T-helper 17 cell (primary cell): ENCODE measurements at places on chromosomes 5 and 9. TPM values are rescaled to one million over a fixed set of nuclear protein-coding genes. Genes with fewer than 3 reads are reported as not detected.
A peak's percentile ranks its signal among the peaks of the same experiment; 100 is the strongest.

SLC44A1 gene
- 11.8 TPM for total RNA-seq

GRCh38 chr5:1647580-1647979, 123.8 kb upstream of the LPCAT1 start:
- no peak overlapping the region for H3K4me3 ChIP-seq
- peaks cover 56% of the 10 kb centered on the region for H3K27me3 ChIP-seq
- H3K4me1 ChIP-seq, result peaks cover 5% of the 10 kb centered on the region
- no peak for DNase-seq

GRCh38 chr9:94916956-94917355, 190.5 kb downstream of the AOPEP start:
- no peak for DNase-seq
- no peaks in the 10 kb centered on the region for H3K27me3 ChIP-seq
- H3K27ac ChIP-seq, result no peak overlapping the region
- no peak overlapping the region for H3K4me3 ChIP-seq
- peaks cover 13% of the 10 kb centered on the region for H3K4me1 ChIP-seq

DNA sequence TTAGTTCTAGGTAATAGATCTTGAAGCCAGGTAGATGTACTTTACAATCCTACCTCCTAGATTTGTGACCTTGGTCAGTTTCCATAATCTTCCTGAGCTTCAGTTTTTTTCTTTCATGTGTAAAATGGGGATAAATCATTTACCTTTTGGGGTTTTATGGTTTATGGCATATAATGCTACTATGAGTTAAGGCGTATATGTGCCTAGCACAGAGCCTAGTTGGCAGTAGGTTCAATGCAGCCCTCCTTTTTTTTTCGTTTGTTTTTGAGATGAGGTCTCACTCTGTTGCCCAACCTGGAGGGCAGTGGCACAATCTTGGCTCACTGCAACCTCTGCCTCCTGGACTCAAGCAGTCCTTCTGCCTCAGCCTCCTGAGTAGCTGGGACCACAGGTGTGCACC, 28.8 kb downstream of the EGFLAM start:
- H3K27me3 ChIP-seq, result peaks cover 5% of the 10 kb centered on the region
- DNase-seq, result no peak
- no peak overlapping the region for H3K4me3 ChIP-seq

DNA sequence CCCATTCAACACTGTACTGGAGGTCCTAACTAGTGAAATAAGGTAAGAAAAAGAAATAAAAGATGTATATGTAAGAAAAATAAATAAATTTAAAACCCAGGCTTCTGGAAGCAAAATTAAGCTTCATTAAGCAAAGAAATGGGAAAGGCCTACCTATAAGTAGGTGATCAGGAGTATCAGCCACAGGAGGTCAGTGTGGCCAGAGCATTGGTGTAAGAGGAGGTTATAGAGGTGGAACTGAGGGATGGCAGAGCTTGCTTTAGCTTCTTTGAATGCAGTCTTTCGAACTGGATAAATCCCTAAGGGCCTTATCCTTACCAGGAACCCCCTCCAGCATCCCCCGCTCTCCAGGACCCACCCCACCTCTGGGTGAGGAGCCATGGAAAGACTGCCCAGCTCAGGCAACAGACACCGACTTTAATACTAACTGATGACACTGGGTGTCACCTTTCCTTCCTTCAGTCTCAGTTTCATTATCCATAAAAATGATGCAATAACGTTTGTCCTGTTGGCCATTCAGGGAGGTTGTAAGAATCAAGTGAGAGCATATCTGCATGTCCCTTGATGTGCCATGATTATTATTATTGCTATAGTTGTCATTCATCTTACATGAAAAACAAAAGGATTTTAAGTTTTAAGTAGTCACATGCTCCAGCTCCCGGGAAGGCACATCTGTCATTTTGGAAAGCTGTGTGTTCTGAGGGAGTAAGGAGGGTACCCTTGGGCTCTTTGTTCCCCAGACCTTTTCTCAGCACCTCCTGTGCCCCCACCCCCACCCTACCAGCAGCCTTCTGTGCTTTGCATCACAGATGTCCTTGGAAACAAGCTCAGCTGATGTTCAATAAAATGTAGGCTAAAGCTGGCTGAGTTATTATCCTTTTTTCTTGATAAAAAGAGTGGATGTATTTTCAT, 50.8 kb upstream of the CTNNA1 start:
- H3K27me3 ChIP-seq, result peaks cover 82% of the 10 kb centered on the region
- no peak overlapping the region for H3K27ac ChIP-seq
- H3K4me3 ChIP-seq, result no peak overlapping the region
- no peak for DNase-seq

ARSI gene
- total RNA-seq, result not detected

DNA sequence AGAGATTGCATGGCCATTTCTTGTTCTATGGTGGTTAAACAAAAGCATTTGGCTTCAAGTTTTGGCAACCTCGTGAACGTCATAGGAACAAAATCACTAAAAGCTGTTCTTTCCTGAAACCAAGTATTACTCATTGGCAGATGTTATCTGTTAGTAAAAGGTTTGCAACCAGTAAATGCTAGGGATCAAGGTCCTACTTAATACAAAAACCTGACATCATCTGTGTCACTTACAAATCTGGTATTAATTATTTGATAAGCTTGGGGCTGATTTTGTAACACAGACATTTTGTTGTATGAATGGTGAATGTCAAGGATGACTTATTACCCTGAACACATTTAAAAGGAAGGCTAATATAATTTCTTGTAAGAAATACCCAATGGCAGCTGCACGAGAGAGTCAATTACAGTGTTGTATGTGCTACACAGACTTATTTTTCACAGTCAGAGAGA, 486.4 kb upstream of the ZNF608 start:
- H3K27me3 ChIP-seq, result no peaks in the 10 kb centered on the region
- no peak for DNase-seq
- H3K36me3 ChIP-seq, result no peaks in the 10 kb centered on the region
- no peak overlapping the region for H3K4me3 ChIP-seq

LCNL1 gene
- 2.9 TPM for total RNA-seq

DNA sequence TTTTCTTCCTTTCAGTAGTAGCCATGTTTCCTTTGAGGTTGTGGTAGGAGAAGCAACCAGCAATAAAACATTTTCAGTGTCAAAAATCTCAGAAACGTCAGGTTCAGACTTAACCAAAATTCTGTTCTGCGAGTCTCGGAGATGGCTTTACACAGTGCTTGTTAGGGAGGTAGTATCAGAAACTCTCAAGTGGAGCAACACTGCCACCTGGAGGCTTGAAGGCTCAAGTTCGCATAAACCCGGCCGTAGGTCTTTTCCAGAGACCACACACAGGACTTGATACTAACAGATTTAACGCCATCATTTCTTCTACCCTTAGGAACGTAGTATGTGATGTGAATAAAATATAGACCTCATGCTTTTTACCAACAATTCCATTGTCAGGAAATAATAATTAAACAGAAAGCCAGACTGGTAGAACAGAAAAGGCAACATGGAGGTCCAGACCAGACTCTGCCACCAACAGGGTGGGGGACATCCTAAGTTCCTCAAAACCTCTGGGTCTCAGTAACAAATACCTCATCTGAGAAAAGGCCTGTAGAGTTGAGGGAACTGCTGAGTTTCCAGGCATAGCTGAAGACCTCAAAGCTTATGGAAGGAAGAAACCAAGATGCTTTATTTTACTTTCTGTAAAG, 8.5 kb downstream of the PTGER4 start:
- peak; percentile 62 for DNase-seq
- peaks cover 58% of the 10 kb centered on the region for H3K4me1 ChIP-seq
- no peaks in the 10 kb centered on the region for H3K27me3 ChIP-seq
- H3K36me3 ChIP-seq, result peaks cover 7% of the 10 kb centered on the region
- H3K27ac ChIP-seq, result peak overlapping the region; percentile 98
- H3K4me3 ChIP-seq, result peak overlapping the region; percentile 88

GRCh38 chr9:100285080-100285479, 67.7 kb downstream of the TEX10 start:
- no peak overlapping the region for H3K27ac ChIP-seq
- H3K4me1 ChIP-seq, result no peaks in the 10 kb centered on the region
- H3K27me3 ChIP-seq, result no peaks in the 10 kb centered on the region
- peaks cover 18% of the 10 kb centered on the region for H3K36me3 ChIP-seq
- DNase-seq, result no peak

GLIPR2 gene
- 32.5 TPM for total RNA-seq

PCDHGA12 gene
- total RNA-seq, result not detected

NAIF1 gene
- 11.6 TPM for total RNA-seq

- H3K36me3 ChIP-seq, result no peaks in the 10 kb centered on the region
- no peak overlapping the region for H3K4me3 ChIP-seq
- no peak overlapping the region for H3K27ac ChIP-seq
- no peaks in the 10 kb centered on the region for H3K27me3 ChIP-seq
- DNase-seq, result no peak
Observed at GRCh38 chr5:153067869-153068268, 422.6 kb upstream of the GRIA1 start.

DNA sequence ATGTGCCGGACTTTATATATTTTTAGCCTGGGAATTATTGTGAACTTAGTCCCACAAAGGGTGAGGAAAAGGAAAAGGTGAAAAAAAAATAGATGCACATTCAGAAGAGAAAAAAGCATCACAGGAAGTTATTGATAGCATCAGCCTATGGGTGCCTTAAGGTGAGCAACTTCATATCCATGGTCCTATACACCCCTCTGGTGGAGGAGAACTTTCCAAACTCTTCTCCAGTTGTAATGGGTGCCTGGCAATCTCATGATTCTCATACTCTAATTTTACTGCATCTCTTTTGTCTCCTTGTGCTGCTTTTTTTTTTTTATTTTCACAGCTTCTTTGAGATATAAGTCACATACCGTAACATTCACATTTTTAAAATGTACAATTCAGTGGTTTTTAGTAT, 107.4 kb downstream of the JAKMIP2 start:
- no peaks in the 10 kb centered on the region for H3K27me3 ChIP-seq
- no peak overlapping the region for H3K4me3 ChIP-seq
- DNase-seq, result no peak

NPR3 gene
- total RNA-seq, result 0.05 TPM

DNA sequence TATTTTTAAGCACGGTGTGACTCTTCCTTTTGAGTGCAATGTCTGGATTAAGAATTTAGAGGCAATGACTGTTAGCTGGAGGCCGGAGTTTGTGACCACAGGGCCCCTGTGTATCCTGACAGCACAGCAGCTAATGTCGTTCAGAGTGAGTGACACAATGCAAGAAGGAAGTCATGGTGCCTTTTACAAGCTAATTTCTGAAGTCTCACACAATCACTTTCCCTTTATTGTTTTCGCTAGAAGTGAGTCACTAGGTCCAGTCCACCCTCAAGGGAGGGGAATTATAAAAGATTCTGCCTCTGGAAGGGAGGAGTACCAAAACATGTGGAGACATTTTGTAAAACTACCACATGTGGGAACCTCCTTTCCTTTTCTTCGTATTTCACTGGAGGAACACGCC, 185.5 kb upstream of the FGF10 start:
- no peak overlapping the region for H3K4me3 ChIP-seq
- no peak overlapping the region for H3K27ac ChIP-seq
- no peaks in the 10 kb centered on the region for H3K27me3 ChIP-seq
- DNase-seq, result no peak
- H3K4me1 ChIP-seq, result no peaks in the 10 kb centered on the region
- no peaks in the 10 kb centered on the region for H3K36me3 ChIP-seq
